Frontal cortex (tissue), 4 donors: ENCODE measurements at places on chromosomes 1 and 21.

DNA sequence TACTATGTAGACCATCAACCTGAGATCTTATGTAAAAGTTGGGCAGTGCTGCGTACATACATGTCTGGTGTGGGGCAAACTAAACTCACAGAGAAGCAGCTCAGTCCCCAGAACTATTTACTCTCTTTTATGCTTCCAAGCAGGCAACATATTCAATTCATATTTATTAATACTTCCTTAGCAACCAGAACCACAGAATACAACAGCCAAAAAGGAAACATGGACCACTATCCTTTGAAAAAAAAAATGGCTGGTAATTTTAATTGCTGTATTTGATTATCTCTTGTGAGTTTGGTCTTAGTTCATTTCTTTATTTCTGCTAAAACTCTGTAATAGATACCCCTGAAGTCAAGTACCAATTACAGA is 1.5 kb upstream of the PPP1R15B start:
- DNase-seq: no peak

- DNase-seq: no peak
Observed at GRCh38 chr1:236914375-236914774, 89.9 kb downstream of the MT1HL1 start.

- no peak for DNase-seq
Observed at GRCh38 chr1:32884726-32885125, 1.6 kb upstream of the HPCA start.

DNA sequence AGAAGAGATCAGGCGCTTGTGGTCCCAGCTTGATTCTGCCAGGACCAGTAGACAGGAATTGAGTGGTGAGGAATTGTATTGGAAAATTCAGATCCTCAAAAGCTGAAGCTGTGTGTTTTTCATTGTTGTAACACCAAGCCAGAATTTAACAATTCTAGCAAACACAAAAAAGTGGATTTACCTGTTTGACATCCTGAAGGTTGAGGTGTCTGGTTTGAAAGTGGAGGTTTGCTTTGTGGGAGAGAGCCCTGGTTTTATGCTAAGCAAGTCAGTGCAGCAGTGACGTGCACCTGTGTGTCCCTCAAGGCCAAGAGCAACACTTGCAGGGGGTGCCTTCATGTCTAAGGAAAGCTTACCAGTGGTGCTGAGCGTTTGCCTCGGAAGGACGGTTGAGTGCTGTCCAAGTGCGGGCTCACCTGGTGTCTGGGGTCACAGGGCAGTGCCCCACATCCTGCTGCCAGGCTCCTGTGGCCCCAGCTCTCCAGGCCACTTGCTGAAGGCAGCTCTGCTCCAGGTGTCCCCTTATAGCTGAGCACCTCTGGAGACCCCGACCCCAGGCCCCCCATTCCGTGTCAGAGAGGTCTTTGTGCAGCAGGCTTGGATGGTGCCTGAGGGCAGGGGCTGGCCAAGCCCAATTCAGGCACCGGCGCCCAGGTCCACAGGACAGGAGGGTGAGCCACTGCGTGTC is 27.7 kb downstream of the PCNT start:
- DNase-seq: no peak

DNA sequence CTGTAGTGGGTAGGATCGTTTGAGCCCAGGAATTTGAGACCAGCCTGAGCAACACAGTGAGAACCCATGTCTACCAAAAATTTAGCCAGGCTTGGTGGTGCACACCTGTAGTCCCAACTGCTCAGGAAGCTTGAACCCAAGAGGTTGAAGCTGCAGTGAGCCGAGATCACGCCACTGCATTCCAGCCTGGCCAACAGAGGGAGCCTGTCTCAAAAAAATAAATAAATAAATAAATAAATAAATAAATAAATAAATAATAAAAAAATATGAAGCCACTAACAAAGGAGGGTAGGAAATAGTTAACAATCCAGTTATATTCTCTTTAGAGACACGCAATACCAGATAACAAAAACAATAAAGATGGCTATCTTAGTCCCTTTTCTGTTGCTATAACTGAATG is 11.9 kb upstream of the CBR3 start:
- DNase-seq: no peak

GRCh38 chr1:226656601-226657277 is 82.3 kb downstream of the ITPKB start:
- DNase-seq: no peak

GRCh38 chr1:1299686-1300351 is 7.9 kb downstream of the ACAP3 start:
- no peak for DNase-seq

DNA sequence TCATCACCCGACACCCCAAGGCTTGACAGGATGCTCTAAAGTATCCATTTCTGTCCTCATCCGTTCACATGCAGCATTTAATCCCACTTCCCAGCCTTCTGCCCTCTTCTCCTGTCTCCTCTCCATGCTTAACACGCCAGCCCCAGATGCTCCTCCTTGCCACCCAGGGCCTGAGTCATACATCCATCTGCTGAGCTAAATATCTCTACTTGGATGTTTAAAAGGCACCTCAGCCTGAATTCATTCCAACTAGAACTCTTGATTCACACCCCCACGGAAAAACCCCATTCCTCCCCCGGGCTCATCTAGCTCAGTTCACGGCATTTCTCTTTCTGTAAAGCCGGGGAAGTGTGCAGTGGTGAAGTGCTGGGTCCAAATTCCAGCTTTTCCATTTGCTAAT is 27.7 kb downstream of the TEX35 start:
- DNase-seq: no peak

- DNase-seq: no peak
Observed at GRCh38 chr21:34004974-34005373, 68.4 kb upstream of the MRPS6 start.

GRCh38 chr1:53608071-53608470 is 130.9 kb downstream of the GLIS1 start:
- no peak for DNase-seq
